ENCODE measurements at places on chromosomes 5 and 9.

DNA sequence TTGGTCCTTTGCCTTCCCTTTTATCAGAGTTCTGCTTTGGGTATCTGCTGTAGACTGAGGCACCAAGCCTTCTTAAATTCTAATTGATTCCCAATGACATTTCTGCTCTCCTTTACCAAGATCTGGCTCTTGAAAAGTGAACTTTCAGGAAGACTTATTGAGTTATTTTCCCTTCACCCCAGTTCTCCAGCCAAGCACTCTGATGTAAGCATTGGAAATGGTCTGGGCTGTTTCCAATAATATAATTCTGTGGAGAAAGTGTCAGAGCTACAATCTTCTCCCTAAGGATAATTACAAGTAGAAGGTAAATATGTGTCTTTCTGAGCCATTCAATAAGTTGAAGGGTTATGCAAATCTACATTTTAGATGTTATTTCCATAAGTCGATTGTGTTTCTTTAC lies 30.8 kb downstream of the BTF3 start:
- H3K27ac ChIP-seq: no peak overlapping the region
- no peak for DNase-seq
- no peaks in the 10 kb centered on the region for H3K4me1 ChIP-seq
- H3K4me3 ChIP-seq: no peak overlapping the region
- H3K27me3 ChIP-seq: peaks cover 21% of the 10 kb centered on the region

- peaks cover 2% of the 10 kb centered on the region for H3K4me1 ChIP-seq
- H3K36me3 ChIP-seq: peaks cover 66% of the 10 kb centered on the region
- no peak overlapping the region for H3K4me3 ChIP-seq
- no peak for DNase-seq
Observed at GRCh38 chr9:98773721-98774120, 22.6 kb downstream of the ANKS6 start.

DNA sequence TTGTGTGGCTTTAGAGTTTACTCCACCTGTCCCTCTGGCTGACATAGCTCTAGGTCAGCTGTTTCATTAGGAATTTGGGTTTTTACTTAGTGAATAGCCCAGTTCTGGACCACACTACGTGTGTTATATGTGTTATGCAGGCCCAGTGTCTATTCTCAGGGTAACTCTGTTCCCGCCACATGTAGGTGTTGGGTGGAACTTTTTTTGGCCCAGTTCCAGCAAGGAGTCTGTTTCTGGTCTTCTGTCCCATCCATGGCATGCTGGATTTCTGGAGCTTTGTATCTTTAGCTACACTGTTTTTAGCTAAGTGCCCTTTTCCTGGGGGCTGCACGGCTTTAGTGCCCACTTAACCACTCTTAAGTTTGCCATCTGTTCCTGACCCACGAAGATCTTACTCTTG lies 15.5 kb downstream of the RMI1 start:
- no peak overlapping the region for H3K4me3 ChIP-seq
- H3K27me3 ChIP-seq: no peaks in the 10 kb centered on the region
- peaks cover 53% of the 10 kb centered on the region for H3K36me3 ChIP-seq

DNA sequence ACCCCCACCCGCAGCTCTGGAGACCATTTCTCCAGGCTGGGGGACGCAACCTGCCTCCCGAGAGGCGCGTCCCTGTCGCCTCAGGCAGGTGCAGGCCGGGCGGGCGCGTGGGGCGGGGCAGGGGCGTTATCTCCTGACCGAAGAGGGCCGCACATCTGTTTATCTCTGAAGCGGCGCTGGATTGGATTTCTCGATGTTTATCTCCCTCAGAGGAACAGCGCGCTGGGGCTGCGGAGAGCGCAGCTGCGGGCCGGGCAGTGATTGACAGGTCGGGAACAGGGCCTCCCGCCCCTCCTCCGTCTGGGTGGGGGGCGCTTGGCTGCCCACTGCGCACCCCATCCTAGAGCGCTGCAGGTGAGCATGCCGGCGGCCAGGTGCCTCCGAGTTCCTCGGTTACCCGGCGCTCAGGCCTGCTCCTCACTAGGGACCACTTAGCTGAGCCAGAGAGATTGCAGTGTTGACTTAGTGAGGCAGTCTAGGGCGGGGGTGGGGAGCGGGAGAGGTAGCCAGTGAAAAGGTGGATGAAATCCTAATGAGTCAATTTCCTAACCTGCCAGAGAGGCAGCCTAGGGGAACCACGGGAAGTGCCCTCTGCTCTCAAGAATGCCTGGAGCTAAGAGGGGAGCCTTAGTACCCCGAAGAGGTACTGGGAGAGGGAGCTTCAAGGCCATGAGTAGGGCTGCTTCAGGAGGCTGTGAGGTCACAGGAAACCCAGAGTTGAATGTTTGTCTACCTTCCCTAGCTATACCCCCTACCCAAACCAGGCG lies 39.6 kb upstream of the TIFAB start:
- H3K27ac ChIP-seq: no peak overlapping the region
- H3K27me3 ChIP-seq: peaks cover 95% of the 10 kb centered on the region
- DNase-seq: peak; percentile 44
- peaks cover 62% of the 10 kb centered on the region for H3K4me1 ChIP-seq
- peak overlapping the region; percentile 83 for H3K4me3 ChIP-seq

DNA sequence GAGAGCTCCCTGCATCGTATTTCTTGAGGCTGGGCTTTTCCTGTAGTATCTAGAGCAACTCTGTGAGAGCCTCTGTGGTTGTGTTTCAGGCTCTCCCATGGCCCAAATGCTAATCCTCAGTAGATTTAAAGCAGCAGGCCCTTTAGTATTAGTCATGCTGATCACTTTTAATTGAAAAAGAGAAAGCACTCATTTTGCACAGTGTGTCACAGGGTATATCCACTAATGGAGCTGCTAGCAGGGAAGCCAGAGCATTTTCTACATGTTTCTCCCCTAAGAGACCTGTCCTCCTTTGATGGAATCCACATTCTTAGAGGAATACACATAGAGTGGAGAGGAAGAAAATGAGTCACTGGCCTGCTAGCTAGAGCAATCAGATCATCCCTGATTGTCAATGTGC lies 348.5 kb downstream of the TMEM232 start:
- peaks cover 36% of the 10 kb centered on the region for H3K4me1 ChIP-seq
- no peak for DNase-seq
- no peak overlapping the region for H3K4me3 ChIP-seq
- no peaks in the 10 kb centered on the region for H3K27me3 ChIP-seq
- no peaks in the 10 kb centered on the region for H3K36me3 ChIP-seq

GRCh38 chr5:153594785-153595184 lies 104.3 kb downstream of the GRIA1 start:
- no peak for DNase-seq
- peaks cover 3% of the 10 kb centered on the region for H3K27me3 ChIP-seq
- H3K4me3 ChIP-seq: no peak overlapping the region
- no peak overlapping the region for H3K27ac ChIP-seq
- H3K4me1 ChIP-seq: no peaks in the 10 kb centered on the region

DNA sequence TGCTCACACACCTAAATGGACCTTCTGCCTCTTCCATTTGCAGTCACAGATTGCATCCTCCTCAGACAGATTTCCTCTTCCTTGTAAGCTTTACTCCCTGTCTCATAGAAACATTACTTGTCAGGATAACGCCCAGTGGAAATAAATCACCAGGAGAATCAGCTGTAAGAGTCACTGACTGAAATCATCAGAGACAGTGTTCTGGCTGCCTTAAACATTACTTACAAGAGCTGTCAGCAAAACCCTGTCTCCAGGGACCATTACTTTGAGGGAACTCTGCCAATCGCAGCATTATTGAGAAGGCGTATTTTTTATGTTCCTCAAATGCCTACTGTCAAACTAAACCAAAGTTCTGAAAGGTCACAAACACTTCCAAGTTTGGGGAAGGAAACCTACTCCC lies 5.9 kb downstream of the DPYSL3 start:
- H3K4me3 ChIP-seq: peak overlapping the region; percentile 10
- H3K27ac ChIP-seq: peak overlapping the region; percentile 90
- H3K4me1 ChIP-seq: peaks cover 32% of the 10 kb centered on the region
- DNase-seq: no peak
- peaks cover 11% of the 10 kb centered on the region for H3K36me3 ChIP-seq
- H3K27me3 ChIP-seq: peaks cover 4% of the 10 kb centered on the region

- no peak for DNase-seq
- peaks cover 46% of the 10 kb centered on the region for H3K4me1 ChIP-seq
- no peak overlapping the region for H3K4me3 ChIP-seq
- peaks cover 26% of the 10 kb centered on the region for H3K27me3 ChIP-seq
- H3K27ac ChIP-seq: no peak overlapping the region
Observed at GRCh38 chr5:134110382-134110781, 4.1 kb upstream of the TCF7 start.

GRCh38 chr9:133154097-133154989 lies 9.4 kb downstream of the GBGT1 start:
- no peak overlapping the region for H3K4me3 ChIP-seq
- peaks cover 25% of the 10 kb centered on the region for H3K4me1 ChIP-seq
- H3K27ac ChIP-seq: no peak overlapping the region
- peaks cover under 1% of the 10 kb centered on the region for H3K36me3 ChIP-seq
- peaks cover 2% of the 10 kb centered on the region for H3K27me3 ChIP-seq

All from nephron progenitor cell (in vitro differentiated cells).